ENCODE measurements at places on chromosomes 7 and 10.

DNA sequence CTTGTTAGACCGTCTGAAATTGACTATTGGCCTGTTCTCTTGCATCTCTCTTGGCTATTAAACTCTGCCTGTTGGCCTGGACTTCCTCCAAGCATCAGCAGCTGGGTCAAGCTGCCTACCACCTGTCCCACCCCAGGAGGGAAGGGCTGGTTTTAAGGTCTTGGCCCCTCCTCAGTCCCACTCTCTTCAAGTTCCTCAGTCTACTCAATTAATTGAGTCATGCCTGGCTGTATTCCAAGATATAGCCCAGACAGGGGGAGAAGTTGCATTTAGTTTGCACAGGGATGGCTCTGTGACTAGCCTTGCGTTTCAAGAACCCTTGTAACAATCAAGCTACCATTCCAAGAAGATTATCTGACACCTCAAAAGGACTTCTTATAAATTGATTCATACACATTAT is 113.8 kb upstream of the GLI3 start:
- H3K4me3 ChIP-seq, result no peak overlapping the region
- no peaks in the 10 kb centered on the region for H3K27me3 ChIP-seq
- no peaks in the 10 kb centered on the region for H3K36me3 ChIP-seq
- H3K27ac ChIP-seq, result no peak overlapping the region
- no peak for DNase-seq

GRCh38 chr7:36001546-36001945 is 151.5 kb upstream of the EEPD1 start:
- no peak for DNase-seq
- no peak overlapping the region for H3K27ac ChIP-seq
- H3K4me3 ChIP-seq, result no peak overlapping the region
- H3K4me1 ChIP-seq, result no peaks in the 10 kb centered on the region

DNA sequence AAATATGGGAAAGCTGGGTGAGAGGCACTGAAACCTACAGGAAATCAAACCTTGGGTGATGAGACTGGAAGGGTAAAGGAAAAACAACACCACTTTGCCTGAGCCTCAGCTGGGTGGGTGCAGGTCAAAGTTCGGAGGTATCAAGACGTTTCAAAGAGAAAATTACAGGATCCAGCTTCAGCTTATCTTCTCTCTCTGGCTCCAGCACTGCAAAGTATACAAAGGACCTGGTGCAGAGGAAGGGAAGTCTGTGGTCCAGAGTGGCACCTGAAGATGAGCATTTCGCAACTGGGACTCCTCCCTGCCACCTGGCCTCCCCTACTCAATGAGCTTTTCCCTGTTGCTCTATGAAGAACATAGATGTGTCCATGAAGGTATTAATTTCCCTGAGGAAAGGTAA is 6.4 kb upstream of the FXYD4 start:
- H3K27me3 ChIP-seq, result peaks cover 3% of the 10 kb centered on the region
- H3K4me3 ChIP-seq, result no peak overlapping the region
- no peaks in the 10 kb centered on the region for H3K36me3 ChIP-seq
- no peak overlapping the region for H3K27ac ChIP-seq
- H3K4me1 ChIP-seq, result no peaks in the 10 kb centered on the region
- DNase-seq, result no peak

GRCh38 chr10:21496343-21497176 is 28.9 kb downstream of the SKIDA1 start:
- peak; percentile 66 for DNase-seq
- H3K4me1 ChIP-seq, result peaks cover 42% of the 10 kb centered on the region
- peak overlapping the region; percentile 85 for H3K27ac ChIP-seq
- peak overlapping the region; percentile 71 for H3K4me3 ChIP-seq

DNA sequence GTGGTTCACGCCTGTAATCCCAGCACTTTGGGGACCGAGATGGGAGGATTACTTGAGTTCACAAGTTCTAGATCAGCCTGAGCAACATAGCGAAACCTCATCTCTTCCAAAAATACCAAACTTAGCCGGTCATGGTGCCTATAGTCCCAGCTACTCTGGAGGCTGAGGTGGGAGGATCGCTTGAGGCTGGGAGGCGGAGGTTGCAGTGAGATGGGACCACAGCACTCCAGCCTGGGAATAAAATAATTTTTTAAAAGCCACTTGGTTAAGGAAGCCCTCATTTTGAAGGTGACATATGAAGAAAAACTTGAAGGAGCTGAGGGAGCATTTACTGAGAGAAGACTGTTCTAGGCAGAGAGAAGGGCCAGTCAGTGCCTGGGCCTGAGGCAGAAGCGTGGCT is 4.2 kb upstream of the EZH2 start:
- H3K4me1 ChIP-seq, result no peaks in the 10 kb centered on the region
- H3K36me3 ChIP-seq, result peaks cover 3% of the 10 kb centered on the region
- H3K4me3 ChIP-seq, result no peak overlapping the region
- no peaks in the 10 kb centered on the region for H3K27me3 ChIP-seq
- DNase-seq, result no peak
